CD4-positive, alpha-beta T cell (primary cell): ENCODE measurements at places on chromosomes 2 and 18.

DNA sequence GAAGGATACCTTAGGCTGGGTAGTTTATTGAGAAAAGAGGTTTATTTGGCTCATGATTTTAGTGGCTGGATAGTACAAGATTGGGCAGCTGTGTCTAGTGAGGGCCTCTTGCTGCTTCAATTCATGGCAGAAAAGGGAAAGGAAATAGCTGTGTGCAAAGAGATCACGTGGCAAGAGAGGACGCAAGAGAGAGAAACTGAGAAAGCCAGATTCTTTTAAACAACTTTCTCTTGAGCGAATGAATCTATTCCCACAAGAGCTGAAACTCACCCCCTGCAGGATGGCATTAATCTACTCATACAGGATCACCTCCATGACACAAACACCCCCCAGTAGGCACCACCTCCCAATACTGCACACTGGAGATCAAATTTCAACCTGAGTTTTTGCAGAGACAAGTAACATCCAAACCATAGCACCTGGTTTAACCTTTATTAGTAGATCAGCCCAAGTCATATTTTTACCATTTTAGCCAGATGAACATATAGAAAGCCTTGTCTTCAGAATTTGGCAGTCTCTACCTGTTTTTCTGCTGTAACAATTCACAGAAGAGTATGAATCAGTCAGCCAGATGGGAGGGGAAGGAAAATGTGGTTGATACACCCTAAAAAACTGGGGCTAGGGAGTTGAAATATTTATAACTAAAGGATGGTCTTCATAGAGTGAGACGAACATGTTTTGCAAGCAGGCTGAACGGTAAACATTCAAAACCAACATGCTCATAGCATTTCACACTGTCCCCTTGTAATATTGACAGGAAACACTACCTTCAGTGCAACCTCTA lies 73.9 kb upstream of the NCKAP5 start:
- DNase-seq: no peak

- DNase-seq: no peak
Measured at GRCh38 chr2:101152272-101153076, 1.3 kb upstream of the TBC1D8 start.

GRCh38 chr2:201697899-201698298 lies 545 bp downstream of the MPP4 start:
- DNase-seq: no peak

DNA sequence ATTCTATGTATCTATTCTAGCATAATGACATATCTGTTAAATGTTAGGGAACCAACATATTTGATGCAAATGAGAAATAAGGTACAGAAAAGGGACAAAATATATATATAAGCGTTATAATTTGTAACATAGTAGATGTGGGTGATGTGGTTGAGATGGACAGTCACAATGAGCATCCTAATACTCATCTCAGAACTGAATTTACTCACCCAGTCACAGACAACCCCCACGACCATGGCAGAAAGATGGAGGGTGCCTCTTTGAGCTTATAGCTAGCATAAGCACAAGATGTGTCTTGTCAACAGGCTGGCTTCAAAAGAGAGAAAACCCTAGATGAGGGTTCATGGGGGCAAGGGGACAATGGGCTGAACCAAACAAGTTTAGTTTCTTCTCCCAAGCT lies 9.1 kb upstream of the DSG3 start:
- DNase-seq: no peak

DNA sequence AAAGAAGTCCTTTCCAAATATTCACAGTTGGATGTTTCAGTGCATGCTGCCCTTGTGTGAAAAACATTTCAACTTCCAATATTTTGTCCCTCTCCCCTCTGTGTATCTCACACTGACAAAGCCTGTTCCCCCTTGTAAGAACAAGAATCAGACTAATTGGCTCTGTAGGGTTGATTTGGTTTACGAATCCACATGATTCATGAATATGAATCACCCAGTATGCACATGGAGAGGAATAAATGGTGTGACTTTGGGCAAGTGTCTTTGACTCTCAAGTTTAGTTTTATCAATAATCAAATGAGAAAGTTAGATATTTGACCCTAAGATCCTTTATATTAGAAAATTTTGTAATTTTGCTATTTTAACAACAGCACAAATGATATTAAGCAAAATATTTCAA lies 9.3 kb upstream of the CDH20 start:
- no peak for DNase-seq

GRCh38 chr2:200330351-200331060 lies 24.0 kb downstream of the SPATS2L start:
- no peak for DNase-seq

DNA sequence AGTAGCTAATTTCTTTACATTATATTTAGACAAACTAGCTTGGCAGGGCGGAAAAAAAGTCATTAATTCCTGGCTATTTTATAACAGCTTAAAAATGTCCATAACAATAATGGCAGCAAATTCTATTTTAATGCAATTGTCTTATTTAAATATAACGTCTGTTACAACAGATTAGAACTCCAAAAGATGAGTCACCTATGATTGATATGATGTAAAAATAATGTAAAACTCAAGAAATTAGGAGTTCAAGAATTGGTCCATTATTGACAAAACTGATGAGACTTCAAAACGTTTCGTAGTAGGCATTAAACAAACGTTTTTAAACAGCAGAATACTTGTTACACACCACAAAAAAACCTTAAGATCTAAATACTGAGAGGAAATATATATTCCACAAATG lies 2.7 kb downstream of the XPO1 start:
- DNase-seq: no peak

- DNase-seq: no peak
Measured at GRCh38 chr2:161135951-161136593, 24.2 kb upstream of the TANK start.

- peak; percentile 36 for DNase-seq
Measured at GRCh38 chr18:8754995-8755960, 49.9 kb downstream of the MTCL1 start.

DNA sequence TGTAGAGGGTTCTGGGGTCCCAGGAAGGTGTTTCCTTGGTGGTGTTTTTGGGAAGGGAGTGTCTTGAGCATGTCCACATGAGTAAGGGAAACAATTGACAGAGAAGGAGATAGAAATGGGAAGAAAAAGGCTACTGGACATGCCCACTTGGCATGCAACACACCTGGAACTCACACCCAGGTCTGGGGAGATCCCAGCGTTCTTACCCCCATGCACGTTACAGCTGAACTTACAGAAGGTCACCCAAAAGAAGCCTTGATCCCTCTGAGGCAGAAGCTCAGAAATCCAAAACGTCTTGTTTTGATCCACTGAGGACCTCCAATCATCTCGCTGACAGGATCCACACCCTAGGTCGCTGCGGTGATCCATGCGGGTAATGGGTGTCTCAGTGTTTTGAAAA lies 142.0 kb downstream of the ZNF516 start:
- no peak for DNase-seq

DNA sequence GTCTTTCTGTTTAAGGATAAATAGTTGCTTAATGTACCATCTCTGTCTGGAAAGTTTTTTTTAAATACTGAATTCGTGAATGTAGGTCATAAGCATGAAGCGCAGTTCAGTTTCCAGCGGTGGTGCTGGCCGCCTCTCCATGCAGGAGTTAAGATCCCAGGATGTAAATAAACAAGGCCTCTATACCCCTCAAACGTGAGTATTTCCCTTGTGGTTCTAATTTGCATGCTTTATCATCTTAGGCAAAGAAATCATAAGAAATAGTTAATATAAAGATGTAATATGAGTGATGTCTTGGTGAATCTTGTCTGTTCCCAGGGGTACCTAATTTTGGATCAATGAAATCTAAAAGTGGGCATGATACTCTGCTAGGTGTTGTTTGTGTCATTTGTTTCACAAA lies 1.5 kb downstream of the NDC80 start:
- no peak for DNase-seq

GRCh38 chr2:200130762-200131166 lies 175.4 kb downstream of the MAIP1 start:
- DNase-seq: no peak
